Effector CD4-positive, alpha-beta T cell (primary cell): ENCODE measurements at places on chromosomes 6 and 20.

DNA sequence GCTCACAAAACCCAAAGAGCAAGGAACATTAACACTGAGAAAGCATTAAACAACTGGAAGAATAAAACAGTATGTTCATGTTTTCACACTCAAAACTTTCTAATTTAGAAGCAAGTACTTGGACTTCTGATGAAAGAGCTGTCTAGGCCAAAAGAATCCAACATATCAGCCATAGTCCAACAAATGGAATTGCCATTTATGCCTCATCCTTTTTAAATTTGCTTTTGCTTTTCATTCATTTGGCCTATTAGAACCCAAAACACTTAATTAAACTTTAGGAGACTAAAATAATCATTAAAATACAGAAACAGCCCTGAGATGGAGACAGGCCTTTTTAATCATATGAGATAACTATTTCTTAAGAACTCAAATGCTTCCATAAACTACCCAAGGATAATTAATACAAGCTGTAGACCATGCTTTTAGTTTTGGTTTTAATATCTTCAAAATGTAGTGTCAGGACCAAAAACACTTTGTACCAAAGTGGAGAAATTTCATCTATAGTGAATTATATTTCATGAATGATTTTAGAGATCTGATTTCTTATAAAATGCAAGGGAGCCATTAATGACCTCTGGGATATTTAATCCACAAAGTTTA, 166.5 kb downstream of the KIF6 start:
- no peak for DNase-seq

GRCh38 chr20:4050203-4050980, 35.0 kb upstream of the RNF24 start:
- no peak for DNase-seq

DNA sequence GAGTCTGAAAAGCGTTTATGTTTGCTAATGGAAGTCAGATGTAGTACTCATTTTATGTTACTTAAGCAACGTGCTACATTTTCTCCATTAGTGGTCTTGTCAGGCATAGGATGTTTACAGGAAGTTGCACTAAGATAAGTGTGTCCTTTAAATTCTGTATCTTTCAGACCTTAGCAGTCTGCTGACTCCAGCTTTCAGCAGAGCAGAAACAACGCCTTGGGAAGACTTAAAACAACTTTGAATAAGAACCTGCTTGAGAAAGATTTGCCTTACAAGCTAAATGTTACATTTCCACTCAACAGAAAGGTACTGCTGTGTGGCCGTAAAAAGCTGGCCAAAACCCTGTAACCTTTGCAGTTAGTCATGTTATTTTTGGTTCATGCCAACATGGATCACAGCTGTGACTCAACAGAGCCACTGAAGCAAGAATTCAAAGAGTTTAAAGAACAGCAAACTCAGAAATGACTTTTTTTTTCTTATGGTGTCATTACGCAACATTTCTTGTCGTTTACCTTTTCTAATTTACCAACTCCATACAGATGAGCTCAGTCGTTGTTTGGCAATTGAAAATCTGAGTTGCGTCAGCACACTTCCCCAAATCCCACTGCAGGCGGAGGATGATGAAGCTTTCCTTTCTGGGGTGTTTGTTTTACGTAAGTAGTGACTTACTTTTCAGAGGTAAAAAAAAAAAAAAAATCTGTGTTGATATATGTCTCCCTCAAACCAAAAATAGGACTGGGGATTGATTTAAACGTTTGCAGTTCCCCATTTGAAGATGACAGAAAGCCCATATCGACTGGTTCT, 27.9 kb upstream of the BMP6 start:
- no peak for DNase-seq

DNA sequence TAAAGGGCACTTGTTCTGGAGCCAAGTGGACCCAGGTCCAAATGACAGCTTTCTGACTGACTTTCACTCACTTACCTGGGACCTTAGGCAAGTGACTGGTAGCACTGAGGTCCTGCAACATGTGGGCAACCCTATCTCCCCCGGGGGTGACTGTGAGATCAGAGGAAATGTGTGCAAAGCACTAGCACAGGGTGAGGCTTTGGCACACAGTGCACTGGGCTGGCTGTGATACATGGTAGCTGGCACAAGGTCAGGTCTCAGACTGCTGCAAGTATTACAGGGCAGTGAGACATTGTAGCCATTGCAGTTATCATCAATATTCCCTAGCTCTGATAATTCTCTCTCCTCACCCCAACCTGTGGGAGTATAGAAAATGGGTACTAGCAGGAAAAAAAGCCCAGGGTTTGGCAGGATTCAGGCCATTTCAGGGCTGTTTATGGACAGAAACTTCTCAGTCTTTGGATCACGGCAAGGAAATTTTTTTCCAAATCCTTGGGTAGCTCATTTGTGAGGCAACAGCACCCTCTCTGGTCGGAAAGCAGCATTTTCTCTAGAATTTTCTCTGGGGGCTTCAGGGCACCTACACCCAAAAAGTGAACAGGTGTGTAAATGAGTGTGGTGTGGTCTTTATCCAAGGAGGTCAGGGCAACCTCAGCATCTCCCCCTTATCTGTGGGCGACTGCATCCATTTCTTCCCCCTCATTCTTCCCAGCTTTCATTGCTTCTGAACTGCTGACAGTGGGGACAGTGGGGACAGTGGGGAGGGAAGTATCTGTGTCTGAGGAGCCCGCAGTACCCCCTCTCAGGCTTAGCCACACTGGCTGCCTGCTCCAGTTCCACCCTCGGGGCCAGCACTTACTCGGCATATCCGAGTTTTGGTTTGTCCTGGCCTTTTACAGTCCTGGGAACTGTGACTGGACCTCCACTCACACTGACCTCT, 148.7 kb upstream of the PHACTR3 start:
- DNase-seq: no peak

DNA sequence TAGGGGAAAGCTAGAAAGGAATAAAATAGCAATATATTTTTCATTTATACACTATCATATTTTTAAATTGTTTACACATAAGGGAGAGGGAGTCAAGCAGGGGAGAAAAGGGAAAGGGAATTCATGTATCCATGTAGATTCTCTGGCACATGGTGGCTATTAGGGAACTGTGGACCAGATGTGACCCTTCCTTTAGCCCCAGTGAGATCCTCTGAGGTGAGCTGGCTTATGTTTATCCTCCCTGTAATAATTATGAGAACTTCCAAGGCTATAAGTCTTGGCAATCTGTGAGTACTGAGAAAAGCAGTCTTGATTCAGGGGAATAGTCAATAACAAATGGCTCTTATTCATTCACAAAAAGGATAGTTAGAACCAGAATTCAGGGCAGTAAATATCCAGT, 42.6 kb downstream of the TSBP1 start:
- DNase-seq: no peak

- no peak for DNase-seq
These were observed 94.7 kb downstream of the YTHDF1 start for GRCh38 chr20:63121246-63121645.

GRCh38 chr6:4518506-4518905, 257.7 kb upstream of the CDYL start:
- DNase-seq: no peak

DNA sequence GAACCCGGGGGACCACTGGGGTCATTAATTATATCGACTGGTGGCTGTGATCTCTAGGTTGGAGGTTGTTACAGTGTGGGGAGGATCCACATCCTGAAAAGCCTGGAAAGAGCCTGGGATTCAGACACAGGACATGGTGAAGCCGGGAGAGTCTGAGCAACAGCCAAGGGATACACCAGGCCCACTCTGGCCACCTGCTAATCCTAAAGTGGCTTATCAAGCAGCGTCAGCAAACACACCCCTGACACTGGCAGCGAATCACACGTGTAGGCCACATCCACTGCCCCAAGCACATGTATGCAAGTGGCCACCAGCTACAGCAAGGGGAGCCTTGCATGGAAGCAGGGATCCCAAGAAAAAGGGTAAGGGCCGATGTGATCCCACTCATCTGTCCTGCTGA, 41.0 kb downstream of the GFOD1 start:
- DNase-seq: no peak

DNA sequence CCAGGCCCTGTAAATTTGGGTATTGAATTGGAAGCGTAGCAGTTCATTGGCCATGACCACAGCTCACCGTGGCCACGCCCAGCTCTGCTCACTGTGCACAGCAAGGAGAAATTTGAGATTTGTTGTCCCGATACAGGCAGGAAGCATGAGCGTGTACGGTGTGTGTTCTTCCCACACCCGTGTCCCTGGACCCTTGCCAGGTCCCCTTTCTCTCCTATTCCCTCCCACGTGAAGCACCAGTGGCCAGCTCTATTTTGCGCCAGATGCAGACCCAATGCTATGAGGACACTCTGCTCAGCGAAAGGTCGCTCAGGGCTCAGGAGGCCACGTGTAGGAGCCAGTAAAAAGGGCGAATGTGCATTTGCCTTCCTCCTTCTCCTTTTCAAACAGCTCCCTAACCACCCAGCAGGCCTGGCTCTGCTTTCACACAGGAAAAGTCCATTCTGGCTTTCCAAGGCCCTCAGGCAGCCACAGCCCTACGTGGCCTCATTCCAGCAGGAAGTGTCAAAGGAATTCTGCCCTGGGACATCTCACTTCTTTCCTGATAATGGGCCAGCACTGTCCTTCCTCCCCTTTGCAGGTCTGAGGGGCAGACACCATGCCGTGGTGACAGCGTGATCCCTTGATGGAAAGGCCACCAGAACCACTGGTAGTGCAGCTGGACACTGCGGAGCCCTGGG, 499.2 kb upstream of the CDH4 start:
- no peak for DNase-seq

DNA sequence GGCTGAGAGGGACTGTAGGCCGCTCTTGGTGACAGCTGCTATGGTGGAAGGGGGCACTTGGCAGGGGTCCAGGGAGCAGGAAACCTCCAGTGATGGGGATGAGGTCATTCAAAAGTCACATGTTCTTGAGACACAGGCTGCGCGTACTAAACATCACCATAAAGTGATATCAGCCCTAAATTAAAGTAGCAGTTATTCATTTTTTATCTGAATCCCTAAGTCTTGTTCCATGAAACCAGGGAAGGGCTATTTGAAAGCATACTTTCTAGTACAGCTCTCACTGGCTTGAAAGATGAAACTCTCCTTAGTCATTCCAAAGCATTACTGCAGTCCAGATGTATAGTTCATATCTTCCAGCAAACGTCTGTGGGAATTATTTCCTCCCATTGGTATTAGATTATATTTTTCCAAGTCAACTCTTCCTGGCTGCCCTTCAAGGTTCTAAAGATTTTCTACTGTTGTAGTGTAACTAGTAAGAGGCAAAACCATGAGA, 373.1 kb downstream of the CD109 start:
- DNase-seq: no peak
